ENCODE measurements at places on chromosomes 2 and 18. TPM values are rescaled to one million over a fixed set of nuclear protein-coding genes. Genes with fewer than 3 reads are reported as not detected.

DNA sequence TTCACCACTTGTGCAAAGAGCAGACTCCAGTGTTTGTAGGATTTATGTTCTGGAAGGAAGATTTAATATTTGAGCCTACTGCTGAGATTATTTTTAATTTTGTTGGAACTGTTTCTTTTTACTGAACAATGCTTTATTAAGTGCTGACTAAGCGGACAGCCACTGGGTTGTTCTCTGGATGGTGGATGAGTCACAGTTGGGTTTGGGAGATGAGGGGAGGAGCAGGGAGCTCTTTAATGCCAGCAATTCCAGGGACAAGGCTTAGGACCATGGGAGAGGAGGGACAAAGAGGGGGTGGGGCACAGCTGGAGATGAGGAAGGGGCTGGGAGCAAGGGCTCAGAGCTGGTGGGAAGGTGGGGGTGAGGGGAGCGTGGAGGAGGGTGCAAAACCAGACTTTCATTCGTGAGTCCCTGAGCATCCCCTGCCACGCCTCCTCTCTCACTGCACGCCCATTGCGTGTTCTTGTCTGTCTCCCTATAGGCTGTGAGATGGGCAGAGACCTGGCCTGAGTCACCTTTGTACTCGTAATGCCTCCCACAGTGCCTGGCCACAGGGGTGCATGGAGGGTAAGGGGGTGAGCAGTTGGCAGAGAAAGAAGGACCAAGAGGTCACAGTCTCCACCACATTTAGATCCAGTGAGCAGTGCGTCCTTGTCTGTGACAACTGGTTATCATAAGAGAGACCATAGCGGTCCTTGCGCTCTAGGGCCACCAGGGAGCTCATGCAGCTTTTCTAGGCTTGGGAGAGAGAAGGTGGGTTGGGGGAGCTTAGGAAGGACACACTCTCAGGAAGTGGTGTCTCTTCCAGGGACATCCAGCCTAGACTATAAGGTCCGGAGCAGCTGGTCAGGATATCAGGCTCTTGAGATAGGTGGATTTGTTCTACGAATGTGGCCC lies 18.4 kb downstream of the SLC4A3 start:
- no peak for DNase-seq

GRCh38 chr18:49726675-49726963 lies 86.7 kb downstream of the ACAA2 start:
- no peak for DNase-seq

DNA sequence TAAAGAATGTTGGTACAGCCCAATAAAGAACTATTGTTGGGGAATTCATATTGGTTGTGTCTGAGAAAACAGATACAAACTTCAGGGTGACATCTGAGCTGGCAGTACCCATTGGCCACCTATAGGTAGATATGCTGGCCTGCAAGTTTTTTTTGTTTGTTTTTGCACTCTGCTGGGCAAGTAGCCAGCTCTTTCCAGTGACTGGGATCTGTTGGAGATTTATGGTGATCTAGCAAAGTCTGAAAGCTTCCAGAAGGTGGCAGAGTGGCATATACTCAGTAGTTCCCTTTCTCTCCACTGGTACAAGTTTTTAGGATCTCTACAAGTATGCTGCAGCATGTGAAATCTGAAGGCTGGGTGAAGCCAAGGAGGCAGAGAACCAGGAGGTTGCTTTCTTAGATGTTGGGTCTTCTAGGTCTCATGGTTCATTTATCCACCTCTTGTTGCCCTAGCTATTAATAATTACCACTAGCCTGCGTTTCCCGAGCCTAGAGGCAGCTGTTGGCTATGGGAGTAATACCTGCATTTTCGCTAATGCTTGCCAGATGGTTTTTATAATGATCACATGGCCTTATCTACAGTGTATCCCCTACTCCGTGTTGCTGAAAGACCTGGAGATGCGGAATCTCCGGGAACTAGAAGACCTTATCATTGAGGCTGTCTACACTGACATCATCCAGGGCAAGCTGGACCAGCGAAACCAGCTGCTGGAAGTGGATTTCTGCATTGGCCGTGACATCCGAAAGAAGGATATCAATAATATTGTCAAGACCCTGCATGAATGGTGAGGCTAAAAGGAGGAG lies 9.5 kb downstream of the COPS7B start:
- DNase-seq, result no peak

GRCh38 chr2:154570501-154570900 lies 128.0 kb upstream of the KCNJ3 start:
- DNase-seq, result no peak

DNA sequence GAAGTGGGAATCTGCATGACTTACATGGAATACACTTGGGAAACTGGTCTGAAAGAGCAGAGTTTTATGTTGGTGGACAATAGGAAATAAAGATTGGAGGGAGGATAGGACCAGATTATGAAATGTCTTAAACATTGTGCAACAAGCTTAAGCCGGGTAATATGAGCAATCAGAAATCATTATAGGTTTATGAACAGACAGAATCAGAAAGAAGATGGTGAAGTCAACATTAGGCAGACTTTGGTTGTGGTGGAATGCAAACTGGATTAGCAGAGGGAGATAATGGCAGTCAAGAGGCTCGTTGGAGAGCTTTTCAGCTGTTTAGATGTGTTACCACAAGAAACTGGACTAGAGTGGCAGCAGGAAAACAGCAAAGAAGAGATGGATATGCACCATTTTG lies 43.5 kb downstream of the CRIM1 start:
- DNase-seq, result no peak

DNA sequence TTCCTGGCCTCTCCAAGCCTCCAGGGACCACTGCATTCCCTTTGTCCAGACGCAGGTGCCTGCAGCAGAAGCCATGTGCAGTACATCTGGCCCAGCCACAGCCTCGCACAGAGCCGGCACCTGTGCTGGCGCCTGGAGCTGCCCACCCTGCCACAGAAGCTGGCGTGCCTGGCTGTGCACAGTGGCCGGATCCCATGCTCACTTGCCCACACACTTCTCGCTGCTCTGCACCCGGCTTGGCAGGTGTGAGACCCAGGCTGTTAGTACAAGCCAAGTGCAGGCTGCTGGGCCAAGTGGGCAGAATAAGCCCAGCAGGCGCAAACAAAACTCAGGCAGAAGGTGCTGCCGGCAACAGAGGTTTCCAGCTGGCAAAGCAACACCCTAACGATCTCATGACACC lies 124.5 kb upstream of the CCDC150 start:
- no peak for DNase-seq

DNA sequence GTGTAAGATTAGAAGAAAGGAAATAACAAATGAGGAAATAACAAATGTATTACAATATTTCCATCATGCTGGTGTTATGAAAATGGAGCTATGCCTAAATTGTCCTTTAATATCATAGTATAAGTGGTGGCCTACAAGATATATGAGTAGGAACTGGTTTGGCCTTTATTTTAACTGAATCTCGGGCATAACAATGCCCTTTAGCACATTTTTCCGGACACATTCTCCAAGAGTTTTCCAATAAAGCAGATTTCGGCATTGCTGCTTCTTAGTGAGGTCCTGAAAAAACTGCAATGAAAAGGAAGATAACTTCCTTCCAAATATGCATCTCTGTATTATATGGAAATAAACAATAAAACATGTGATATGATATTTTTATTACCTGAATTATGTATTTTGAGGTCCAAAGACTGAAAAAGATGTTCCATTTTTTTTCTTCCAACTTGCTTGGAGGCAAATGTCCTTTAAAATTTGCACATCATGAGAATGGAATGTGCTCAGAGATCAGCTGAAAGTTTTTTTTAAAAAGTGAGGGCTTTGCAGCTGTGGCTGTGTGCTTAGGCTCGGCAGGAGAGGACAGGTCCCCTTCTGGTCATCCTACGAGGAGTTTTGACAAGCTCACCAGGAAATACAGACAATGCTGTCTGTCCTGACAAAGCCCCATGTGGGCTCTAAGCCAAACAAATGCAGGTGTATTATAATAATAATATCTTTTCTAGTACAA lies 132.3 kb upstream of the RND3 start:
- DNase-seq, result no peak

- no peak for DNase-seq
Observed at GRCh38 chr2:230900336-230900995, 24.6 kb downstream of the GPR55 start.

DNA sequence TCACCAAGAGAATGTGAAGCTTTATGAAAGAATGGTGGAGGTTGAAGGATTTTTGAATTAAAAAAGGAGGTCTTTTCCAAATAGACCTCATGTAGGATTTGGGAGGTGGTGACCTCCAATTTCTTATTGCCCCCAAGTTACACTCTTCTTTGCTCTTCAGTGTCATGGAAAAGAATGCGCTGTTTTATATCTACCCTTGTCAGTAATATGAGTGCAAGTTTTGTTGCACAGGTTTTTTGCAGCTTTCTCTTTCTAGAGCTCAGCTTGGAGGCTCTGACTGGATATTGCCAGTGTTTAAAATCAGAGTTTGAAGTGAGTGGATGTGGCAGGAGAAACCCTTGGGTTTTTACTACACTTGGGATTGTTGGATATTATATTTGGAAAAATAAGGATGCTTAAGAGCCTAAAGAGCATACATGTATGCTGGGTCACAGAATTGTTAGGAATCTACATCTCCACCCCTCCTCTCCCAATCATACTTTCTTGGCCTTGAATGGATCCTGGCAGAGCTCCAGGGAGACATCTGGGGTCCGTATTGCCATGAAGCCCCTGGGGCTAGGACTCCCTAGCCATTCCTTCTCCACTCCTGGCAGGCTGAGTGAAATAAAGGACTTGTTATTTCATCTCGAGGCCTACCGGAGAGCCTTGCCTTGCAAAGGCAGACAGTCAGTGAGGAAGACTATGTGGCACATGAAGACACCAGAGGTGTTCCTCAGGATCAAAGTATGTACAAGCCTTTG lies 43.8 kb downstream of the APOB start:
- no peak for DNase-seq

DNA sequence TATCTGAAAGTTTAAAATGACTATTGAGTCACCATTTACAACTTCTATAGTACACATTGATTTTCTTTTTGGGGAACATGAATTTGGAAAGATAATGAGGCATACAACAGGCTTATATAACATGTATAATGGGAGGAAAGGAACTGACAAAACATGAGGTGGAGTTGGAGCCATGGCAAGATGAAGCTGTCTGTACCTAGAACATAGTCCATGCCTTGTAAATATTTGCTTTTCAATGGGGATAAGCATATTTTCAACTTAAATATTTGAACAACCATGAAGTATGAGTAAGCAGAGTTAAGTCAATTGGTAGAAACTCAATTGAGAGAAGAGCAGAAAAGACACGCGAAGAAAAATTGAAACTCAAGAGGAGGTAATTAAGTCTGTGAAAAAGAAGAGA lies 37.1 kb upstream of the GALNT13 start:
- no peak for DNase-seq

DNA sequence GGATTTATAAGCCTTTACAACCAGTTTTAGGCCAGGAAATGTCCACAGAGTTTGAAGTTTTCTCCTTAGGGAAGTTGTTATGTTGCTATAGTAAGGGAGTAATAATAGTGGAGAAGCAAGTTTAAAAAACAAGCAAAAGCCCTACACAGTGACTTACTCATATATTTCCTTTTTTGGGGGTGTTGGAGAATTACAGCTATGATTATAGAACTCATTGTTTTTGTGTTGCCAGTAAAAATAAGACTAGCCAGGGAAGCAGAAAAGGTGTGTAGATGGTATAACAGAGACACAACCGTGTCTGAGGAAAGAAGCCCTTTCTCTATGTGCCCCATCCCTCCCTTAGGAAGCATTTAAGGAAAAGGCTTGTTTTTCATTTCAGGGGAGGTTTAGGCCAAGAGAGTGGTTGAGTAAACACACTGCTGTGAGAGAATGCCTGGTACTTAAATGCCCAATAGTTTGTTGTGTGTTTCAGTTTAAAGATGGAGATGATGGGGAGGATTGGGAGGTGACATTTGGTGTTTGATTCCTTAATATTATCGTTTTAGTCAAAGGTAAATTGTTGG lies 2.3 kb downstream of the VAPA start:
- no peak for DNase-seq

- DNase-seq, result no peak
Observed at GRCh38 chr2:54499661-54500060, 43.5 kb downstream of the SPTBN1 start.

DNA sequence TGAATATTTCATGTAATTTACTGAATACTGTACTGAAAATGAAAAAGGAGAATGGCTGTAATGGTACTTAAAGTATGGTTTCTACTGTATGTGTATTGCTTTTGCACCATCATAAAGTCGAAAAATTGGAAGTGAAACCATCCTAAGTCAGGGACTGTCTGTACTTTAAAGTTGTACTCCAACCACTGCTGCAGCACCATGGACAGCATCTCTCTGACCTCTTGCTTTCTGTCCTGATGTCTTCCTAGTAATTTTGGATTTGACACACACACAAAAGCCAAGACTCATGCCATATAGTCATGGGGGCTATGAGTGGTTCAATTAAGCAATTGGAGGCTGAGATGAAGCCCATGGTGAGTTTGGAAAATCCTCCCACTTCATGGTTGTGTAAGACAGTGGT lies 256.3 kb upstream of the PKDCC start:
- DNase-seq, result no peak

DNA sequence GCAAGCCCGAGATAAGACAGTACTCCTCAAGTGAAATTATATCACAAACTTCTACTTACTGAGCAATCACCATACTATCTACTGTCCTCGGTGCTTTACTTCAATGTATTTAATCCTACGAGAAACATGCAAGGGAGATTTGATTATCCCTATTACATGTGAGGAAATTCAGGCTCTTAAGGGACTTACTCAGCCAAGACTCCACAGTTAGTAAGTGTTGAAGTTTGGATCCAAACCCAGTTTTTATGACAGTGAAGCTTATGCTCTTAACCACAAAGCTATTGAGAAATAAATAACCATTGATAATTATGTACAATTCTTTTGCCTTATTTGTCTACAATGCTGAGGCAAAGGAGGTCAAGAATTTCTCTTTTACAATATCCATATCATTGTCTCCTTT lies 672.9 kb upstream of the ACVR2A start:
- DNase-seq, result no peak

GRCh38 chr2:105194022-105194675 lies 47.4 kb upstream of the GPR45 start:
- DNase-seq, result no peak

DNA sequence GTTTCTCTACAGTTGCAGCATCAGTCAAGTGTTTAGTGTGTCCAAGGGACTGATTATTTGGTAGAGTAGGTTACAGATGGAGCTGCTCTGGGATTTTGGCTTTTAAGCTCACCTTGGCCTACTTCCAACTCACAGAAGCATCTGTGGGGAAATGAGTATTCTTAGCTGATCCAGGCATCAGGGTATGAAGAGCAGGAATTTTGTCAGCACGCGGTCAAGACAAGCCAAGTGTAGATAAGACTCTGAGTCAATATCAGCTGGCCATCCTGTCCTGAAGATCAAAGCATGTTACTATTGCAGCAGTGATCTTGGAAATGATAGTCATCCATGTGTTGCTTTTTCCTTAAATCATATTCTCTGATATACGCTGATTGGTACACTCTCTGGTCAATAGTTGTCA lies 24.4 kb downstream of the SERPINB4 start:
- DNase-seq, result no peak

Gene GPAT2
- total RNA-seq, result 2.0 TPM

Gene NR4A2
- 777 TPM for total RNA-seq

Gene GPR45
- total RNA-seq, result not detected

Gene C1QL2
- total RNA-seq, result not detected

Gene ST6GAL2
- total RNA-seq, result not detected

All from CD8-positive, alpha-beta T cell (primary cell).